Urothelium cell line (cell line): ENCODE measurements at places on chromosomes 12 and 14.

- DNase-seq = no peak
Observed at GRCh38 chr12:100993916-100994450, 199.4 kb downstream of the ANO4 start.

DNA sequence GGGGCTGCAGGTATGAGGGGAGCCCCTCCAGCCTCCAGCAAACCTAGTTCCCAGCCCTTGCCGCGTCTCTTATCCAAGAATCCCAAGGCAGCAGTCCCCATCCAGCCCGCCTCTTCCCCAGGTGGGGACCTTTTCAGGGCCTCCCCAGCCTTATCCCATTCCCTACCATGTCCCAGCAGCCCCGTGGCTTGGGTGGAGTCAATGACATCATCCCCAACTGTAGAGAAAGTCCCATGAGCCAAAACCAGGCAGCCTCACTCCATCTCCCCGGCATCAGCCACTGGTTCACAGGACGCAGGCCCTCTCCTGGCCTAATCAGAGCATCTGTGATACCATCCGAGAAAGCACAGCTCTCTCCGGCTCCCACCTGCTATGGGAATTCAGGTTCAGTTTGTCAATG, 131.0 kb downstream of the NCOR2 start:
- no peak for DNase-seq

- DNase-seq = no peak
Observed at GRCh38 chr12:49061157-49061650, 610 bp upstream of the KMT2D start.

GRCh38 chr14:104805326-104805678, 4.4 kb downstream of the ZBTB42 start:
- peak; percentile 78 for DNase-seq

- DNase-seq = no peak
Observed at GRCh38 chr12:32397696-32398095, 1.7 kb upstream of the FGD4 start.

DNA sequence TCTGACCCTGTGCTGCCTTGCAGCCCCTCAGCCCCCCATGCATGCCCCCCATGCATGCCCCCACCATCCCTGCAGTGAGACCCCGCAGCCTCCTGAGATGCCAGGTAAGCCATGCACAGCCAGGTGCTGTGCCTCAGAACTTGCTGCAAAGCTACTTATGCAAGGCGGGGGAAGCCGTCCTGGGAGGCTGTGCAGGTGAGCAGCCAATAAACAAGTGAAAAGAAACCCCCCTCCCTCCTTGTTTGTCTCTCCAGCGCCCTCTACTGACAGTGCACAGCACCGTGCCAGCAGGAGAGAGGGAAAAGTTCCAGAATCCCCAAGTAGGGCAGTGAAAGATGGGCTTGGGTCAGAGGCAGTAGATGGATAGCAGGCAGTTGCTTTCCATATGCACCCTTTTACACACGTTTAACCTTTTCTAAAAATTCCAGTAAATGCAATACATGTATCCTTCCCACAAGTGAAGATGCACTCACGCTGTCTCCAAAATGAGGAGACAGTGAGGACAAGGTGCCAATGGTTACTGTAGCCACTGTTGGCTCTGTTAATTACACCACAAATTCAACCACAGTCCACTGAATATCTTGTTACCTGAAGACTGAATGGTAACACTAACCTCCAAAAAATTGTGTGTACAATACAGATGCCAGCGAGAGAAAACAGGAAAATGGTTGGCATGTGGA, 18.0 kb downstream of the TNFAIP2 start:
- no peak for DNase-seq

DNA sequence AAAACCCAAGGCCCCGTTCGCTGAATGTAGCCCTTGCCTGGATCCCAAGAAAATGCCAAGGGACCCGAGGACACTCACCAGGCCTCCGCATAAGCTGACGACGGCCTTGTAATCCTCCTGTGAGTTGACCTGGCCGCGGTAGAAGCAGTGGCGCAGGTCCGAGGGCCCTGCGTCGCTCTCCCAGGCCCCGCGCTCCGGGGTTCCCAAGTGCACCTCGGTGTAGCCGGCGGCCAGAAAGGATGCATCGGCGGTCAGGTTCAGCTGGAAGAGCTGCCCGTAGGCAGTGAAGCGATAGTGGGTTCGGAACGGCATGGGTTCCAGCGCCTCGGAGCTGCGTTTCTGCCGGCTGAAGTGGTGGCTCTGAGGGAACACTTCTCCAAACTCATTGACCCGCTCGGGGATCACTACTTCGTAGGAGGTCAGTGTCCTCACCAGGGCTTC, 1.2 kb downstream of the ADAMTS20 start:
- DNase-seq = no peak

DNA sequence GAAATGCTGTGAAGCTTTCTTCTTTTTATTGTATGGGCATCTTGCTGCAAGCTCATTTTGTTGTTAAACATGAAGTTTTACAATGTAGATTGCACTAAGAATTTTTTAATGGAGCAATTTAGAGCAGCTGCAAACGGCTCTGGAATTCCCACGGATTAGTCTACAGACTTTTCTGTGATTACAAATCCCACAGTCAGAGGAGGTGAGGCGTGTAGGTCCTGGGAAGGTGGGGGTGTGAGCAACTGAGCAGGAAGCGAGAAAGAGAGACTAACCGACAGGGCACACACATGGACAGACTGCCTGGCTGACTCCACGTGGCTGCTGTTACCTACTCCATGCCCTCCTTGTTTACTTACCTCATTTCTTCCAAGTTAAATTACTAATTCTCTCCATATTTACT, 348.5 kb downstream of the NPAS3 start:
- DNase-seq = no peak

GRCh38 chr14:94239406-94239805, 53.7 kb downstream of the SERPINA10 start:
- no peak for DNase-seq

- no peak for DNase-seq
Observed at GRCh38 chr12:88056571-88056970, 27.4 kb upstream of the C12orf50 start.

- DNase-seq = no peak
Observed at GRCh38 chr14:57943038-57943437, 77.1 kb upstream of the SLC35F4 start.

- peak; percentile 89 for DNase-seq
Observed at GRCh38 chr14:59360923-59361794, 104.0 kb downstream of the GPR135 start.

DNA sequence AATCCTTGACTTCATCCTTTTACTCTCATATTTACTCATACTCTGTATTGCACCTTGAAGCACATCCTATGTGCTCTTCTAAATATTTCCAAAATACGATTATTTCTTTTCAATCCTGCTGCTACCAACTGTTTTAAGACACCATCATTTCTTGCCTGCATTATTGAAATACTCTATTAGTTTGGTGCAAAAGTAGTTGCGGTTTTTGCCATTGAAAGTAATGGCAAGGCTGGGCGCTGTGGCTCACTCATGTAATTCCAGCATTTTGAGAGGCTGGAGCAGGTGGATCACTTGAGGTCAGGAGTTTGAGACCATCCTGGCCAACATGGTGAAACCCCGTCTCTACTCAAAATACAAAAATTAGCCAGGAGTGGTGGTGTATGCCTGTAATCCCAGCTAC, 412.5 kb downstream of the KCNH5 start:
- DNase-seq = no peak

DNA sequence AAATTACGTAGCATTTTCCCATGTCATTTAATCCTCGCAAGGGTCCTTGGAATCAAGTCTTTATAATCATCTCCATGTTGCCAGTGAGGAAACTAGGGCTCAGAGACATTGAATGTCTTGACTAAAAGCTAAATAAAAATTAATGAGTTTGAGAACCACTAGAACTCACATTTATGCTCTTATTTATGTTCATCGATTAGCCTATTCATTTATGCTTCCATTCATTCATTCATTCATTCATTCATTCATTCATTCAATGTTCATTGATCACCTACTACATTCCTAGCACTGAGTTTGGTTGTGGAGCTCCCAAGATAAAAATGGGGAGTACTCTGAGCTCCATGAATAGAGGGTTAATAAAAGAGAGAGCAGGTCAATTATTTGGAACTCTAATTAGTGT, 59.7 kb downstream of the KCNA1 start:
- no peak for DNase-seq

GRCh38 chr12:64674367-64674922, 64.2 kb downstream of the RASSF3 start:
- no peak for DNase-seq

DNA sequence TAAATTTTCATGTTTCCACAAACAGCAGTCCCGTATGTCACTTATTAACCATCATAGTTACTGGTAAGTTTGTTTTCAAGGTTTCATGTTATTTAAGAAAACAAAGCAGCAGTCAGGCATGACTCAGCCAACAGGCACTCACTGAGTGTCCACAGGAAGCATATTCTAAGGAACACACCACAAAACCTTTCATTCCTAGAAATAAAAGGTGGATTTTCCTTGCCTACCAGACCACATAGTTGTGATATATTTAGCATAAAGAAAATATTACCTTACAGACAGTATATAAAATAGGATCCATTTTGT, 143.3 kb upstream of the AVPR1A start:
- peak; percentile 66 for DNase-seq

GRCh38 chr12:115306380-115306779, 622.4 kb upstream of the TBX3 start:
- DNase-seq = no peak

- DNase-seq = no peak
Observed at GRCh38 chr12:83769151-83769550, 1082.4 kb downstream of the TMTC2 start.

DNA sequence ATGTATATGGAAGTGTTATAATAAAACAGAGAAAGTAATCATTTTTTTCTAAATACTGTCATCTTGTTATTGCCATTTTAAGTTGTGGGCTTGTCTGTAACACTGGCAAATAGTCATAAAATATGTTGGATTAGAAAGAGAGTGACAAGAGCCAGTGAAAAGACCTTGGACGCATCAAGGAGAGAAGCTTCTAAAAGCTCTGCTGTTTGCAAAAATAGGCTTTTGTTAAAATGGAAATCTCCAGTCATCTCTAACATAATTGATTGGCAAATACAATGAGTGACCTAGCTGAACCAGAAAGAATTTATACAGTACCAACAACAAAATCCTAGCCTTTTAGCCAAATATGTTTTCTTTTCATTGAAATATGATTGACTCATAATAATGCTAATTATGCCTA, 245.8 kb upstream of the RMST start:
- DNase-seq = no peak

- DNase-seq = peak; percentile 2
Observed at GRCh38 chr12:16756833-16757555, 151.0 kb upstream of the LMO3 start.

DNA sequence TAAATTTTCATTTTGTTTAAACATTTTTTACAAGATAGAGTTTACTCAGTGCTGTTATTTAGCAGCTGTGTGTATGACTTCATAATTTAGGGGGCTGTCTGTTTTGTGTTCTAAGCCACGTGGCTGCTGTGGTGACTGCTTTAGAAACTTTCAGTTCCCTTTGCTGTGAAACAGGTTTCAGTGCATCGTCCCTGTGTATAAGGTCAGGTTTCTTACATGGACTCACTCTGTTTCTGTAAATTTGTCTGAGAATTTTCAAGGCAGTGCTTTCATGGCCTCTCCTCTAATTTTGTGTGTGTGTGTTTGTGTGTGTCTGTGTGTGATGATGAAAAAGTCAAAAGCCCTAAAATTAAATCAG, 32.4 kb downstream of the BICD1 start:
- no peak for DNase-seq

DNA sequence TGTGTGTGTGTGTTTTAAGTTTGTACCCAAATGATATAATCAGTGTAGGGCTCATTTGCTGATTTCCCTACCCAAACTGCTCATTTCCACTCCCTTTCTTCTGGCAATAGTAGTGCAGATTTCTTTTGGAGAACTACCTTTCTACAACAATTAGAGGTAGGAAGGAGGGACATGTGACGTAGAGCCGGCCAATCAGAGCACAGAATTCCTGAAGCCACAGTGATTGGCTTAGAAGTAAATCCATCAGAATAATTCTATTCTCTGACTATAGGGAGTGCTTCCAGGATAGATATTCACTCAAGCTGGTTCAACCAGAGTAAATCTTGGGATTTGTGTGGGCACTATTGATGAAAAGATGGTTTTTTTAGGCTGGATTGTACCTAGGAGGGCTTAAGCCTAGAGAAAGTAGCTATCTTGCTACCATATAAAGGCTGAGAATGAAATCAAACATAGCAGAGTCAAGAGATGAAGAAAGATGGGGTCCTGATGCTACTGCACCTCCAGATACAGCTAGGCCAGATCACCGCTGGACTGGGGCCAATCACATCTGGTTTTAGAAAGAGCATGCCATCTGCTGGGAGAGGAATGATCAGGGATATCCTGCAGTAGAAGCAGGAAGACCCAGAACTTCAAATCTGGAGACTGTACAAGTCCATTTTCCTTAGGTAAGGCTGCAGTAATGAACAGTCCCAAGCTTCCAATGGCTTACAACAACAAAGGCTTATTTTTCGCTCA, 54.1 kb upstream of the NUAK1 start:
- no peak for DNase-seq

DNA sequence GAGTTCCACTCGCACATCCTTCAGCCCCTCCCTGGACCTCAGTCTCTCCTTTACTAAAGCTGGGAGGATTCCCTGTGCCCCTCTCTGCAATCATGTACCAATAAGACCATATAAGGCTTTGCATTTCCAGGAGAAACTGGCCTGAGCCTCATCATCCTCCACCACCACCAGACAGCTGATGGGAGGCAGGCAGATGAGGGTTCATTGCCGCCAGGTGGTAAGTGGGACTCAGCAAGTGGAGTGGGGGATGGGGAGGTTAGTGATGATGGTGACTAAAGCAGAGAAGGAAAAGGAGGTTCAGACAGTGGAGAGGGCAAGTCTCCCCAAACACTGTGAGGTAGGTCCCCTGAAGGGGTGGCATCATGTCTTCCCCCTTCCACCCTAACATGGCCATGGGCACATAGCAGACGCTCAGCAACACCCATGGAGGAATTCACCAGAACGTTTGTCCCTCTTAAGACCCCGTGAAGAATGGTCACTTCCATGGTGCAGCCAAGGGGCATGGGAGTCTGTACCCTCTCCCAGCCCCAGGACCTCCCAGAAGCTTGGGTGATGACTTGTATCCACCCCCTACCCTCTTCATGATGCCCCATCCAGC, 4.5 kb upstream of the TNFRSF1A start:
- no peak for DNase-seq

- no peak for DNase-seq
Observed at GRCh38 chr12:15088105-15088504, 115.3 kb downstream of the PDE6H start.

GRCh38 chr14:25001601-25002000, 48.3 kb downstream of the STXBP6 start:
- no peak for DNase-seq

GRCh38 chr14:31024010-31024480, 1.4 kb upstream of the AP4S1 start:
- no peak for DNase-seq
